ENCODE measurements at places on chromosomes 5 and 9. TPM values are rescaled to one million over a fixed set of nuclear protein-coding genes. Genes with fewer than 3 reads are reported as not detected.

DNA sequence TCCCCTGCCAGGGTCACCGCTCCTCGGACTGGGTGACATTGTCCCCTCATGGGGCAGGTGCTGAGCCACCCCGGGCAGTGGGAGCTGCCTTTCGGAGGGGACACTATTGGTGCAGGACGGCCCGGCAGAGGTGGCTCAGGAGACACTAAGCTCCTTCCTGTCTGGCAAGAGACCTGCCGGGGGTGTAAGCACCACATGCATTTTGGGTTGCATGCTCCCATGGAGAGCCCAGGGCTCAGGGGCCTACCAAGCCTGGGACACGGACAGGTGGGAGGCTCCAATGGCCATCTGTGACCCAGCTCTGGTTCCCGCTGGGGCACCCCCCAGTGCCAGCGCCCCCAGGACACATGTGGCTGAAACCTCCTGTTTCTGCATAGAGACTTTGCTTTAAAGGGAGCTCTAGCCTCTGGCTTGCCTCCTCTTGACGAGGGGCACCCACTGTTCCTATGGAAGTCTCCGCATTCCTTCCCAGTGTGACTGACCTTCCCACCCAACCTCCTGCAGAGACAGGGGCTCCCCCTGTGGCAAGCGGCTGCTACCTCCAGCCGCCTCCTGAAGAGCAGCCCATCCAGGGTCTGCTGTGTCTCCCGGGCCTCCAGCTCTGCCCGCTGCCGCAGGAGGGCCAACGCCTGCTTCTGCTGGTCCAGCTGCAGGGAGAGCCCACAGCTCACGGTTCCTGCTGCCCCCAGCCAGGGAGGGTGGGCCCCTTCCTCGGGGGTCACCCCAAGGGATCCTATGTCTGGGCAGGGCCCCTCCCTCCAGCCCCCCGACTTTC lies 28.1 kb downstream of the CCDC187 start:
- DNase-seq, result no peak

SPINK6 gene
- total RNA-seq, result not detected

- DNase-seq, result no peak
Observed at GRCh38 chr5:175700991-175701390, 43.1 kb downstream of the HRH2 start.

DNA sequence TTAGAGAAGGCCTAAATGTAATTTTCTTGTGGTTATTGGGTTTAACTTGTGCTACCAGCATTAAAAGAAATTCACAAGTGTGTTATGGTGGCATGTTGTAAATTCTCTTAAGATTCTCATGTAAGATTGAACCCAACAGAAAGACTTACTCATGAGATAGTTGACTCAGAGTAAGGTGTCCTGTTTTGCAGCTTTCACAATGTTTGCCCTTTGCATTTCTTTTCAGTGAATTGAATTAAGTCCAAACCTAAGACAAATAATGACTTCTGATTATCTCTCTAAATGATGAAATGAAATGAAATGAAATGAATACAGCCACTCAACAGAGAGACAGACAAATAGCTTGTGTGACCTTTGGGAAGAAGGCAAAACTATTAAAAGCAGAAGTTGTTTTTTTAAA lies 1696.9 kb upstream of the WWC1 start:
- no peak for DNase-seq

PCDHGB5 gene
- 0.09 TPM for total RNA-seq

DNA sequence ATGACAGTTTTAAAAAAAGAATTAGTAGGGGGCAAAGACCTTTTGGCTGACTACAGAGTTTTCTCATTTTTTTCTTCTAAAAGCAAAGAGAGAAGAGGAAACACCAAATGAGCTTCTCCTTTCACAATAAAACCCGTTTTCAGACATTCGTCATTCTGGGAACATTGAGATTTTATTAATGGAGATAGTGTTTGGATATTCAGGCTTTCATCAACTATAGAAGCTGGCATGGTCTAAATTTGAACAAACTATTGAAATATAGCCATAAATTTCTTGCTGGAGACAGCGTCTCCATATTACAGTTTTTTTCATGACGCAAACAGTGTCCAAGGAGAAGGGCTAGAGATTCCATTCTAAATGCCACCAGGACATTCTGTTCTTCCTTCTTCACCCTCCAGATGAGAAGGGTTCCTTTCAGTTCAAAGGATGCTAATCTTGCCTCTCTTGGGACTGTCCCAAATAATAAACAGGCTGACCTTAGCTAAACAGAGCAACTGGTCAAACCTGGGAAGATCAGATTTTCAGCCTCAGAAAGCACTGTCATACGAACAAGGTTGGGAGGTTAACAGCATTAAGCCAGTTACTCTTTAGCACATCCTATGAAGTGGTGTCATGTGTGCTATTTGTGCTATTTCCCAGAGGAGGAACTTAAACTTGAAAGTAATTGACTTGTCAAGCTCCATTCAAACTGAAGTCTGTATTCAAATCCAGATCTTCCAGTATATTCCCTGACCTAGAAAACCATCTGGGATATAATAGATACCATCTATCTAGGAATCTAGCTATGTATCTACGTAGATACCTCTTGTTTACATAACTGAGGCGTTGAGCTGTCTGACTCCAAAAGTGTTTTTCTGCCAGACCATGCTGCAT lies 125.6 kb downstream of the LPAR1 start:
- no peak for DNase-seq

PCDHGA10 gene
- total RNA-seq, result 0.07 TPM

WWC1 gene
- total RNA-seq, result 2.1 TPM

DNA sequence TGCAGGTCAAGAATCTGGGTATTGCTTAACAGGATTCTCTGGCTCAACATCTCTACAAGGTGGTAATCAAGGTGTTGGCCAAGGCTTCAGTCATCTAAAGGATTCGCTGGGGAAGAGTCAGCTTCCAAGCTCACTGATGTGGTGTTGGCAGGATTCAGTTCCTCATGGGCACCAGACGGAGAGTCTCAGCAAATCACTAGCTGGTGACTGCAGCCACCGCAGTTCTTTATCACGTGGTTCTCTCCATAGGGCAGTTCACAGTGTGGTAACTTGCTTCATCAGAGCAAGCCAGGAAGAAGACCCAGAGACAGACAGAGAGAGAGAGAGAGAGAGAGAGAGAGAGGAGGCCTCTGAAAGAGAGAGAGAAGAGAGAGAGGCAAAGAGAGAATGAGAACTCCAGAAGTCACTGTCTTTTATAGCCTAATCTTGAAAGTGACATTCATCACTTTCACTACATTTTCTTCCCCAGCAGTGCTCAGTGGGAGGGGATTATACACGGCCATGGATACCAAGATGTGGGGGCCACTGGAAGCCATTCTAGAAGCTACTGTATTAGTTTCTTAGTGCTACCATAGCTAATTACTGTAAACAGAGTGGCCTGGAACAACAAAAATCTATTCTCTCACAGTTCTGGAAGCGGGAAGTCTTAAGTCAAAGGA lies 109.2 kb upstream of the SMIM23 start:
- no peak for DNase-seq

GRCh38 chr5:96088706-96089498 lies 127.3 kb upstream of the ELL2 start:
- no peak for DNase-seq

FOXD4L6 gene
- total RNA-seq, result not detected

DNA sequence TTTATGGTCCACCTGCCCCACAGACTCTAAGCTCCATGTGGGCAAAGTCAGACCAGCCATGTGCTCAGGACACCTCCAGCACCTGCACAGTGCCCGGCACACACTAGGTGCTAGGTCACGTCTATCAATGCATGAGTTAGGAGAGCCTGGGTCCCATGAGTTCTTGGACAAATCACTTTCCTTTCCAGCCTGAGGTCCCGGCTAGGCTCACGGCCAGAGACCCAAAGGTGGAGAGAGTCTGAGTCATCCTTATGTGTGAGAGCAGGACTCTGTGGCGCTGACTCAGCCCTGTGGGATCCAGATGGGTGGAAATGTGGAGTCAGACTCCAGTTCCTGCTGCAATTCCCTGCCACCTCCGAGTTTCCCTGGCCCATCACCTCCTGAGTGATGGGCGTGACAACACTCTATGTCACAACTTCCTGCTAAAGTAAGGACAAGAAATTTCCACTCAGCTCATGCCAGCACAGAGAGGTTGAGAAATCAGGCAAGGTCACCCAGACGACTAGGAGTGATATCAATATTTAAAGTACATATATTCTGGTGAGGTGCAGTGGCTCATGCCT lies 2.5 kb upstream of the ST6GALNAC4 start:
- peak; percentile 70 for DNase-seq

INSYN2B gene
- total RNA-seq, result not detected

PCDHGA9 gene
- not detected for total RNA-seq

DNA sequence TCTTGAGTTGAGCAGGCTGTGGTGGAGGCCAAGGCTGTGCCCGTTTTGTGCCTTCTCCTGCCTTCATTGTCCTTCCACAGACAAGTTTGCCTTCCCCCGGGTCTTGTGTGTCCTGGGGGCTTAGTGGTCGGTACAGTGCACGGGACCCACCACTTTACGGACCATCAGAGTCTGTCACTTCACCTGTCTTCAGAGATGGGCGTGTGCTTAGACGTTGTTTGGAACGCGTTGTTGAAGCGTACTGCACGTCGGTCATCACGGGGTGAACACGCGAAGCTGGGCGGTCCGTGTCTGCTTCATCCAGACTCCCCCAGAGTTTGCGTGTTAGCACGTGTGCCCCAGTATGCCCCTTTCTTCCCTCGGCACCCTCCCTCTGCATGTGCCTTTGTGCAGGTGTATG lies 24.8 kb downstream of the CEP72 start:
- DNase-seq, result no peak

- no peak for DNase-seq
Observed at GRCh38 chr5:150291388-150292385, 2.1 kb upstream of the CAMK2A start.

SH3TC2 gene
- not detected for total RNA-seq

DNA sequence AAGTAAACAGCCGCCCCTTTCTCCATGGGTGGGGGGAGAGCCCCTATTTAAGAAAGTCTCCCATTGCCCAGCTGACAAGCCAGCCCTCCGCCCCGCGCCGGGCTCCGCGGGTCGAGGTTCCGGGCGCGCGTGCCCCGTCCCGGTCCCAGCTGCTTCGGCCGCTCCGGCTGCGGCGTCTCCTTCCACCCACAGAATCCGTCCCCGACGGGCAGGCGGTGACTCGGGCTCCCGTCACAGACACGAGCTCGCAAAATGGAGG lies 223 bp downstream of the NR3C1 start:
- no peak for DNase-seq

DNA sequence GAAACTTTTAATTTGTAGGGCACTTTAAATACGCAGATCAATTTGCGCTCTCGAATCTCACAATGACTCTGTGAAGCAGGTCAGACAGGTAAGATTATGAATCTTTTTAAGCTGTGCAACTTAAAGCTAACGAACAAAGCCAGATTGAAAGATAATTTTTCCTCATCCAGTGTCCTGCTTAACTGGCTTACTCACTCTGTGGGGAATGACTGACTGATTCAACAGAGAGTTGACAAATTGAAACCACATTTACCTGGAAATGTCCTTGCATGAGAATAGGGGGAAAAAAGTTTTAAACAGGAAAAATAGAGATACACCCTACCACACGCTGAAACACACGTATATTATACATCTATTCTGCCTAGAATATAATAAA lies 187.9 kb downstream of the MAN2A1 start:
- DNase-seq, result no peak

- no peak for DNase-seq
Observed at GRCh38 chr5:77231471-77232138, 21.1 kb downstream of the PDE8B start.

IGFBPL1 gene
- 0.21 TPM for total RNA-seq

GRCh38 chr5:174745590-174746103 lies 21.3 kb downstream of the MSX2 start:
- no peak for DNase-seq

DNA sequence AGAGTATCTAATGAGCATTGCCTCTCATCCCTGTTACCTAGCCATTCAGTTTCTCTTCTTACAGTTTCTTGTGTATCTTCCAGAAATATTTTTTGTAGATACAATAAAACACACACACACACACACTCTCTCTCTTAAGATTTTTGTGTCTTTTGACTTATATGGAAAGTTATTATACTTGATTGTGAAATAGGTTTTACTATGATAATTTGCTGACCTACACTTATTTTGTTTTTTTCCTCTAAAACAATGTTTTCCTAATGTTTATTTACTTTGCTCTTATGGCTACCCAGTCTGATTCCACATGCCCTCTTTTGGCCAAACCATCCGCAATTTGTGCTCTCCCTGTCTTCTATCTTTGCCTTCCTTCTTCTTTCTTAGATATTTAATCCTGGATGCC lies 25.3 kb downstream of the LRRTM2 start:
- DNase-seq, result no peak

DNA sequence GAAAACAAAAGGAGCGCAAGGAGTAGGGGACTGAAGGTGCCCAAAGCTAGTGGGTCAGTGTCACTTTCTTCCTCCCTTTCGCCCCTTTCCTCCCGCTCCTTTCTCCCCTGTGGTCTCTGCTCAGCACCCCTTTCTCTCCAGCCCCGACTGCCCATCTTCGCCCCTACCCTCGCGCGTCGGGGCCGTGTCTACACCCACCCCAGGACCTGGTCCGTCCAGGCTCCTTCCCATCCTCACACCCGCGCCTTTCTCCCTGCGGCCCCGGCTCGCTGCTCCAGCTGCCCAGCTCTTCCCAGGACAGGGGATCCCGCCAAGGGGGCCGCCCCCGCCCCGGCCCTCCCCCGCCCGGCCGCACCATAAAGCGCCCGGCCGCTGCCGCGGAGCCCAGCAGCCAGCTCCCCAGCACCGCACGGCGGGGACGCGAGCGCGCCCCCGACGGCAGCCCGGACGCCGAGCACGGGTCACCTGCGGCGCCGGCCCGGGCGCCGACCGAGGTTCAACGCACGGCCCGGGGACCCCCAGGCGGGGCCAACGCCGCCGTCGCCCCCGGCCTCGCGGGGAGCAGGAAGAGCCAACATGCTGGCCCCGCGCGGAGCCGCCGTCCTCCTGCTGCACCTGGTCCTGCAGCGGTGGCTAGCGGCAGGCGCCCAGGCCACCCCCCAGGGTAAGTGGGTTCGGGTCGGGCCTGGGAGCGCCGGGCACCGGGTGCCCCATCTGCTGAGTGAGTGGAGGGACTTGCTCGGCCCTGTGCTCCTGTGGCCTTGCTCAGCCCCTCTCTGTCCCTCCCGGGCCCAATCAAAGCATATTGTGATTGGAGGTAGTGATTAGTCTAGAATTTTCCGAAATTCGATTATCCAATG lies at the start of gene THBS4:
Gene THBS4 (plus strand): TSS at position 387 of the 860 bp plus-strand sequence. CDS start 190 bp downstream, at position 577.
- DNase-seq, result peak; percentile 14

- DNase-seq, result no peak
Observed at GRCh38 chr5:144135113-144135762, 35.2 kb downstream of the YIPF5 start.

LHX3 gene
- total RNA-seq, result not detected

- no peak for DNase-seq
Observed at GRCh38 chr5:149268928-149269557, 2.6 kb upstream of the AFAP1L1 start.

DNA sequence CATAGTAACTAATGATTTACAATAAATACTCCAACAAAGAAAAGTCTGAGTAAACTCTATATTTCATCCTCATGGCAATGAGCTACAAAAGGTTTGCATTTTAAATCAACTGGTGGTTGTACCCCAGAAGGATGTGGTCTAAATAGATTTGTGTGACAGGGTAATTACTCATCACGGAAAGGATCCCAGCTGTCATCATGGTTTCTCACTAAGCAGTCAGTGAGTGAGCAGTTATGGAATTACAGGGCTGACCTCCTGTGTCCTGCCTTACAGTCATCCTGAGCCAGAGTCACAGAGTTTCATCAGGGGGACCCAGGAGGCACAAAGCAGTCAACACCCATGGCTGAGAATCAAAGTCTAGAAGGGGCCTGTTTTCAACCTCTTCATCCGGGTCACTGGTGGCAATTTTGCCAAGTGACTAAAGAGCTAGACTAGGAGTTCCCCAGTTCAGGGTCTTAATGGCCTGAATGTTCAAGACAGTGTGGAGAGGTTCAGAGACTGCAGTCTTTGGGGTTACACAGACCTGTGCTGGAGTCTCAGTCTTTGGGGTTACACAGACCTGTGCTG lies 210.7 kb upstream of the SLC24A2 start:
- peak; percentile 81 for DNase-seq

PCDHGB1 gene
- total RNA-seq, result not detected

Data from activated CD4-positive, alpha-beta T cell treated with anti-CD3 and anti-CD28 coated beads for 36 hours (primary cell).